ENCODE measurements at places on chromosomes 4 and X.
A peak's percentile ranks its signal among the peaks of the same experiment; 100 is the strongest.

- DNase-seq, result no peak
These were observed 8.3 kb upstream of the FGFBP2 start for GRCh38 chr4:15971068-15971801.

DNA sequence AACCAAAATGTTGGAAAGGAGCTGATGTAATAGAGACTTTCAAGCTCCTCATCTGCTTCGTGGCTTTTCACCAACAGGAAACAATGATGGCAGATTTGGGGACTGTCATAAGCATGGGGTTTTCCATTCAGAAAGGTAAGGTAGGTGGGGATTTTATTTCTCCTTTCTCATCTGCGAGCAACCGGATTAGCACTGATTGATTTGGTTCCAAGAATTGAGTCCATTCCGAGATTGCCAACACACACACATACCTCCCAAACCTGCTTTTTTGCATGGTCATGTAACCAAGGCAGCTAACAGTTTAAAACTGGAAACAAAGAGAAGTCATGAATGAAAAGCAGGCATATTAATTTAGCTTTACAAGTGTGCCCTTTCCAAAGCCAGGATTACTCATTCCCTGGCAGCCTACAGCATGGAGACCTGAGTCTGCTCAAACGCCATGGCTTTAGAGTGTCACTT, 63.0 kb upstream of the LNX1 start:
- DNase-seq, result no peak

DNA sequence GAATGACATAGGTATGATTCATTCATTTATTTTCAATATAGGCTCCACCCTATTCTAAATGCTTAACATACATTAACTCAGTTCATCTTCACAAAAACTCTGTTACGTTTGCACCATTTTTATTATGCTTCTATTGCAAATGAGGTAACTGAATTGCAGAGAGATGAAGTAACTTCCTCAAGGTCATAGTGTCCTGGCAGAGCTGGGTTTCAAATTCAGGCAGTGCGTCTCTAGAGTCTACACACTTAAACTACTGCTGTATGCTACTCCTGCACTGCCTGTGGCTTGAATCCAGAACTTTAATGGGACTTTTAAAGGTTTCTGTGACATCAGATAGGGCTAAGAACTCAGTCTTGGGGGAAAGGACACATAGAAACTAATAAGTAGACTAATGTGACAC, 413.4 kb downstream of the UBE2NL start:
- DNase-seq, result no peak

GRCh38 chr4:41472081-41472480, 65.9 kb upstream of the LIMCH1 start:
- no peak for DNase-seq

- peak; percentile 54 for DNase-seq
These were observed 750 bp downstream of the TMEM129 start for GRCh38 chr4:1720163-1720983.

DNA sequence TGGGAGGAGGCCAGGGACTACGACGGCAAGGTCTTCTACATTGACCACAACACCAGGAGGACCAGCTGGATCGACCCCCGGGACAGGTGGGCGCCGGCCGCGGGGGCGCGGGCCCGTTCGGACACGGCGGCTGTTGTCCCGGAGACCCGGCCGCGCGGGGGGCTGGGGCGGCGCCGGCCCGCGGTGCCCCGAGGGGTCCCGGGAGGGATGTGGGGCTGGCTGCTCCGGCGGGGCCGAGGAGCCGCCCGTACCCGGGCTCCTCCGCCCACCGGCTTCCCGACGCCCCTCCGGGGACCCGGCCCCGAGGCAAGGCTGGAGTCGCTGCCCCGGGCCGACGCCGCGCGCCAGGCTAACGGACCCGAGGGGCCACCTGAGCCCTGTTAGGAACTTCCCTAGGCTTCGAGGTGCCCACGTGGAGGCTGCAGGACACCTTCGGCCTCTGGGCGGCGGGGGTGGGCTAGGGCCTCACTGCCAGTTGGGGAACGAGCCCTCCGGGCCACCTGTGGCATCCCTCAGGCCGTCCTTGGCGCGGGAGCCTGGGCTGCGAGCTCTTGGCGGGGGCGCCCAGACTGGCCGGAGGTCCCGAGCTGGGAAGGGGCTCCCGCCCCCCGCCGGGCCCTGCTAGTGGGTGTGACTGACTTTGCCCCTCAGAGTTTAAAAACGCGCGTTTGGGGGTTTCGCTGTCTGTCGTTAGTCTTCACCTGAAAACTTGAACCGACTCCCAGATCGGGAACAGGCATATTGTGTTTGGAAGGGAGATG, 660 bp downstream of the WWC2 start:
- DNase-seq, result peak; percentile 5

DNA sequence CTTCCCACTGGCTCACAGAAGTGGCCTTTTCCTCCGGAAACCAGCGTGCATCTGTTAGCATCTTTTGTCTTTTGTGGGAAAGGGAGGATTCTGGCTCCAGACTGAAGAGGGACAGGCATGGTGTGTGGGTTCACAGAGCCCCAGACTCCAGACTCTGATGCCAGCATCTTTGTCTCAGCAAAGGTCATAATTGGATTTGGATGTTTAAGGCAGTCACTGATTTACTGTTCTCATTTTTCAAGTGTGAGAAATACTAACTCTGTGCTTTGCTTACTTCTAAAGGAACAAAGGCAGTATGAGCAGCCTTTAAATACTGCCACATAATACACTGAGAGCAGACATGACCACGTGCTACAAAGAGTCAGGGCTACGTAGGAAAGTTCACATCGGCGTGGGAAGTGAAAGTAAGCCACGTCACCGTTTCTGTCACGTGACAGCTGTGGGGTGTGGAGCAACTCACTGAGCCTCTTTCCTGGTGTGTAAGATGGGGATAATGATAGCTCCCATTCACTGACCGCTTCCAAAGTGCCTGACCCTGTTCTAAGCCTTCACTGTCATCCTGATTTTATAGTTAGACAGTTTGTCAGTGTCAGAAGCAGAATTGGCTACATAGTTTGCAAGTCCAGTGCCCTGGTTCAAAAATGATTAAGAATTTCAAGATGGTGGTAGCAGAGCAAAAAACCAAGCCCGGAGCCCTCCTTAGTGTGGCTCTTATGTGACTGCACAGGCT, 24.8 kb upstream of the TMSB4X start:
- peak; percentile 86 for DNase-seq

- DNase-seq, result no peak
These were observed 7.4 kb upstream of the PDE6B start for GRCh38 chr4:617644-618641.

DNA sequence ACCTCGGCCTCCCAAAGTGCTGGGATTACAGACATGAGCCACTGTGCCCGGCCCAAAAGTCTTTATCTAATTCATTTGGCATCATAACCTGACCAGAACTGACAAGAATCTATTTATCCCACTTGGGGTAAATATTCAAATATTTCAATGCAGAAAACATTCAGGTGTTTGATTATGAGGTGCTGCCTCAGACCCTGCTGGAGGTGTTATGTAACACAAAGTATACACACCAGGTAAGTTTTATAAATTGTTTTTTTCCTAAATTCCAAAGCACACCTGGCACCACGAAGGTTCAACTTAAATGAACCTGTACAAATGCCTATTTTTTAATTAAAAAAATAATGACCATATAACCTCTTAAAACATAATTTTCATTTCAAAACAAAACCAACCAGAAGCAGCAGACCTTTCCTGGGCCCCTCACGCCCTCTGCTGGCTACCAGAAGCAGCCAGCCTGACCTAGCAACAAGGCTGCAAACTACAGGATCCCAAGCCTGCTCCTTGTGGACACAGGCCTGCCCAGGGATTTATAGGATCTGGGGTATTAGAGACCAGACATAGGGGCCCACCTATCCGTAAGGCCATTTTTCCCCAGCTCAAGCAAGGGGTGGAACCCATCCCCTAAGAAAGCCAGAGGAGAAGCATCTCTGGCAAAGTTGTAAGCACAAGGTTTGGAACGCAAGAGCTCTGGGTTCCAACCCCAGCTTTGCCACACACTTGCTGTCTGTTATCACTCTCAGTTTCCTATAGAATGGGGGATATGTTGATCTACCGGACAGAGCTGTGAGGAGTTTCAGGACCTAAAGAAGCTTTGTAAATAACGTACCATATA, 11.7 kb downstream of the OTUD5 start:
- peak; percentile 73 for DNase-seq

DNA sequence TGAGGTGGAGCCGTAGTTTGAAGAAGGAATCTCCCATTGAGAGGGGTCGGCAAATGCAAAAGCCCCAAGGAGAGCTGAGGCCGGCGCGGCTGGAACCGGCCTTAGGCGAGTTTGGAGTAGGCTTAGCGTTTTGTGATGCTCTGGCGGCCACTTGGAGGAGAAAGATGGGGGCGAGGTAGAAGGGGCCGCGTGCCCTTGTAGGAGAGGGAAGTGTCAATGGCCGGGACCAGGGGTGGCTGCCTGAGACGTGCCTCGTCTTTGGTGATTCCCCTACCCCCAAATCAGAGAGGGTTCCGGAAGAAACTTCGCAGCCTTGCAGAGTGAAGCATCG, 11.7 kb downstream of the MSX1 start:
- no peak for DNase-seq

GRCh38 chrX:110182362-110182761, 135.5 kb downstream of the AMMECR1 start:
- DNase-seq, result no peak

GRCh38 chr4:7335344-7336066, 99.2 kb downstream of the PSAPL1 start:
- DNase-seq, result peak; percentile 13

DNA sequence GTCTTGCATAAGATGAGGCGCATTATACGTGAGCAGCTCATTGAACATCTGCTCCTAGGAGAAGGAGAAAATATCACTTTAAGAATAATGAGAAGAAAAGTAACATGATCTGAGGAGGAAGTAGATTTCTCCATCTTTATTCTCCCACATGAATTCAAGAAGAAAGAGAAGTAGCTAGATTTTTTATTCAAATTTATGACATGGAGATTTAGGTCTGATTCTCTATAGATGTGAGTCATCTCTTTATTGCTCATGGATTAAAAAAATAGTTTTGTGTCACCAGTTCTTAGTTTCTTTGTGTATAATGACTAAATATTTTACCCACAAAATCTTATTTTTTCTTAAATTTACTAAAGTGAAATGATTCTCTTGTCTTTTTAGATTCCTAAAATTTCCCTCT, 40.4 kb downstream of the HPGDS start:
- no peak for DNase-seq

GRCh38 chr4:126727461-126727860, 905.3 kb upstream of the INTU start:
- no peak for DNase-seq

DNA sequence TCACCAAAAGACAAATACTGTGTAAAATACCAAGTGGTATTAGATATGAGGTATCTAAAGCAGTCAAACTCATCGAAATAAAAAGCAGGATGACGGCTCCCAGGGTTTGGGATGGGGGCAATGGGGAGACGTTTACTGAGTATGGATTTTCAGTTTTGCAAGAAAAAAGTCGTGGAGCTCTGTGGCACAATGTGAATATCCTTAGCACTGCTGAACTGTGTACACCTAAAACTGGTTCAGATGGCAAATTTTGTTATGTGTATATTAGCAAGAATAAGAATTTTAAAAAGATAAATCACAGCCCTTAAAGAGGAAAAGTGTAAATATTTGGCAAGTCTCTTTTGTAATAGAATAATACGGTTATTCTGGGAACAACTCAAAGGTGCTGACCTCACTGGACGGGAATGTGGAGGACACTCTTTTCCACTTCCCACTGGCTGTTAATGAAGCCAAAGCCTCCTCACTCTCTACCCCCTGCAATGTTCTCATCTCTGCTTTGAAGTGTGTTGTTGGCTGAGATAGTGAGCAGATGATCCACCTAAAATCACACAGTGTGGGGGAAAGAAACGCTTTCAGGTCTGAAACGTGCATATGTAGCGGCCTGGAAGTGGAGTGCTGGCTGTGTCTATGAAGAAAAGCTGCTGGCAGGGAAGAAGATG, 49.2 kb downstream of the SEL1L3 start:
- DNase-seq, result no peak

DNA sequence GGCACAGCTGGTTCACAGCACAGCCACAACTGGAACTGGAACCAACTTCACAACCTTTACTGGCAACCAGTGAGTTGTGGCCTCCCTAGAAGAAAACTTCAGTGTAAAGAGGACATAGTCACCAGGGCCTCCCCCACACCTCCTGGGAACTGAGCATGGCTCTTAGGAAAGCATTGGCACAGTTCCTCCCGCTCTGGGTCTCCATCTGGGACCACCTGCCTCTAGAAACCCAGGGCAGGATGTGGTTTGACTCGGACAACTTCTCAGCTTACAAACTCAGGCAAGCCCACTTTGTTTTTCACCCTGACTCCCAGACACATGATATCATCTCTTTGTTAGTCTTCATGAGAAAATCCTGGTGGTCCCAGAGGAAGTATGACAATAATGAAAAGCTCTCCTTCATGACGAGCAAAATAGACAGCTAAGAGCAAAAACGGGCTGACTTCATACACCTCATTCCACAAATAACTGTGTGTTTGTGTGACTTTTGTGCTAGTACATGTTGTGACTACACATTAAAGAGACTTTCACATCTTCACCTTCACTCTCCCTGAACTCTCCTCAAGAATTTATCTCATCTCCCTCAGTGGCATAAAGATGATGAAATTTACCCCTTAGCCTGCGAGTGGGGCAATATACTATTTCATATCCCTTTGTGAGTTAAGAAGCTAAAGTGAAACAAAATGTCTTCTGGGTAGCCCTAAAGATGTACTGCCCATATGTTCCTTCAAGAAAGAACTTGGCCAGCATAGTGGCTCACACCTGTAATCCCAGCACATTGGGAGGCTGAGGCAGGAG, 75.4 kb downstream of the SH3KBP1 start:
- no peak for DNase-seq

DNA sequence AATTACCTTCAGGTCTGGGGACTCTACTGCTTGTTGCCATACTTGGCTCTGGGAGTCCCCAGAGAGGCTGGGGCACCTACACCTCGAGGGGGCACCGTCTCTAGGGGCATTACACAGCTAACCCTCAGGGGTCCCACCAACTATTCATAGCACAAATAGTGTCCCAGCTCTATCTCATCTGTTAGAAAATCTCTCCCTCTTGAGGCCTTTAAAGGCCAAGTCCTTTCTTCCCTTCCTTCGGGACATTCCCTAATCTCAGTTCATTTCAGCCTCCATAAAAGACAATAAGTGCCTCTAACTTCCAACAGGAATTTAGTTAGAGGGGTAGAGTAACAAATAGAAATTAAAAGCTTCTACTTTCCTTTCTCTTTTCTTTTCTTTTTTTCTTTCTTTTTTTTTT, 55.8 kb upstream of the SORBS2 start:
- no peak for DNase-seq

- no peak for DNase-seq
These were observed 4.2 kb downstream of the TLR1 start for GRCh38 chr4:38800366-38800765.

GRCh38 chr4:175996206-175996605, 69.4 kb upstream of the WDR17 start:
- DNase-seq, result no peak

- no peak for DNase-seq
These were observed 275.5 kb downstream of the CFAP299 start for GRCh38 chr4:80610845-80611677.

GRCh38 chrX:131046596-131046995, 11.6 kb upstream of the ARHGAP36 start:
- no peak for DNase-seq

All from CD4-positive, alpha-beta T cell treated with Interleukin-6 for 4 hours (primary cell).